Heart right ventricle (tissue), 16 donors: ENCODE measurements at places on chromosomes 2 and 18. TPM values are rescaled to one million over a fixed set of nuclear protein-coding genes. Genes with fewer than 3 reads are reported as not detected.

Gene COLEC12
- total RNA-seq: 5.4 TPM

Gene PLEK
- total RNA-seq: 5.1 TPM

Gene ANKRD62
- total RNA-seq: not detected

Gene LIMS4
- total RNA-seq: 2.8 TPM

Gene GULP1
- total RNA-seq: 5.7 TPM

Gene UGT1A5
- total RNA-seq: not detected

Gene PDE1A
- total RNA-seq: 32.2 TPM

Gene COL6A3
- total RNA-seq: 27.7 TPM

Gene SPATA3
- not detected for total RNA-seq

Gene ELP2
- total RNA-seq: 64.2 TPM

Gene CD8B2
- not detected for total RNA-seq

Gene THOC1
- total RNA-seq: 8.6 TPM

Gene RAB27B
- 0.02 TPM for total RNA-seq

Gene LPIN1
- total RNA-seq: 31.8 TPM

Gene POTEJ
- not detected for total RNA-seq

Gene COL4A3
- 1.0 TPM for total RNA-seq

Gene KCNIP3
- 6.2 TPM for total RNA-seq

Gene PROM2
- 0.50 TPM for total RNA-seq

Gene FBXO41
- 0.57 TPM for total RNA-seq

Gene LRP1B
- 0.17 TPM for total RNA-seq

Gene IL18RAP
- total RNA-seq: 0.12 TPM

Gene GALNT14
- total RNA-seq: 0.17 TPM

Gene BOLL
- 0.12 TPM for total RNA-seq

Gene ACMSD
- total RNA-seq: not detected

Gene POTEC
- total RNA-seq: not detected

Gene IL36G
- not detected for total RNA-seq

Gene ZNF396
- total RNA-seq: 0.42 TPM

Gene UGT1A3
- total RNA-seq: not detected

Gene GRB14
- total RNA-seq: 23.4 TPM
